Stromal cell of bone marrow (primary cell): ENCODE measurements at places on chromosomes 7 and 10.

DNA sequence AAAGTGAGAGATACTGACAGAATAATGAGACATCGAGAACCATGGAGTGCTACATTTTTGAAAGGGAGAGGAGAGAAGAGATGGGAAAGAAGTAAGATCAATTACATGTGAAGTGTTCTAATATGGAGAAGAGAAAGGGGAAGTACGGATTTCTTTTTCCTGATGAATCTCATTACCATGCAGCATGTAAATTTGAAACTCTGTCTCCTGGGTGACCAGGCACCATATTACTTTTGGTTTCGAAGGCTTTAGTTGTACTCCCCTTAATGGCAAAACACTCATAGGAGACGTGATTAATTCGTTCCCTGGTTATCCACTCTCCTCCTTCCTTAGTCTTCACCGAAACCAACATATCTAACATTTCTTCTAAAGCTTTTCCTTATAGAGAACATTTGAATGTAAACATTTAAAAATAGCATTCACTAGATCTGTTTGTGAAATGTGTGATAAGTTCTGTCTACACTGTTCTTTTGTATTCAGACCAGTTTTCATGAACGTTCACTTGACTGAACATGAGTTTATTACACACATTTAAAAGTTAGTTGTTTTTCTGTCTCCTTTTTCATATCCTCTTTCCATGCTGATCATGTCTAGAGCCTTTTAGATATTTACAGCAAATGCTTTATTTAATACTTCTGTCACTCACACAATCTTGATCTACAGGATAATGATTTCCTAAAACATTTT is 80.2 kb upstream of the MSRB2 start:
- DNase-seq = no peak

GRCh38 chr10:76559892-76560220 is 1077.8 kb downstream of the KCNMA1 start:
- no peak for DNase-seq

GRCh38 chr7:23211589-23211988 is 29.7 kb downstream of the NUP42 start:
- DNase-seq = no peak

- DNase-seq = no peak
Measured at GRCh38 chr10:103562383-103562782, 68.9 kb downstream of the NEURL1 start.

DNA sequence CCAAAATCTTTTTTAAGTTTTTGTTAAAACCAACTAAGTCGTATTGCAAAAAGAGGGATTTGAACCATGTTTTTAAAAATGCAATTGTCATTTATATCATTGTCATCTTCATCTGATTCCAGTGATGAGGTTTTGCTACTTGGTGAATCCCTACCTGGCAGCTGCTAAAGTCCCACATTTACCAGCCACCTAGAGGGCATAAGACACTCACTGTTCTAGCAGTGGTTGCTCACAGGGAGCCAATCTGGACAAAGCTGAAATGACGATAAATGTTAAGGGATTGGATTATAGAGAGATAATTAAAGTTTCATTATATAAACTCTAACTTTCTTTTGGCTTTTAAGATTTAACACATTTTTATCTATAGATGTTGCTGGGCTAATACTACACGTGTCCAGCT is 18.7 kb downstream of the KIFBP start:
- DNase-seq = no peak
